ENCODE measurements at places on chromosomes 12 and 14.
A peak's percentile ranks its signal among the peaks of the same experiment; 100 is the strongest.

- no peak for DNase-seq
Observed at GRCh38 chr12:9872742-9873141, 3.6 kb upstream of the CLEC2B start.

DNA sequence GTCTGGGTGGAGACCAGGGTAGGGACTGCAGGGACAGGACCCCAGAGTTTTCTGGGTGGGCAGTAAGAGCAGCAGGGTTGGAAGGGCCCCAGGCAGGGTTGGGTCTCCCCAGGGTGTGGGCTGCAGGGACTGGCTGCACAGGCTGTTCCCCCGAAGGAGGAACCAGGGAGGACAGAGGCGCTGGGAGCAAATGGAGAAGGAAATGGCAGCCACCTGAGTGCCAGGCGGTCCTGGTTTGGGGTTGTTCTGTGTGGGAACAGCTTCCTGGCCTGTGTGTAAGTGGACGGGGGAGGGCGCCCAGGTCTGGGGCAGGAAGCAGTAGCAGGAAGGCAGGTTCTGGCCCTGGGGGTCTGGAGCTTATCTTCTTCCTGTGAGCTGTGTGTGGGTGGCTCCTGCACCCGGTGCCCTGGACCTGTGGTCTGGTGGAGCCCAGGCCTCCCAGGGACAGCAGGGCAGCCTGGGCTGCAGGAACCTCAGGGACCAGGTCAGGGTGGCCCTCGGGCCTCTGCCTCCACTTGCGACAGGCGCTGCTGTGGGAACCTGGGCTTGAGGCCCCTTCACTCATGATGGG lies 372.8 kb downstream of the TMEM121 start:
- DNase-seq, result no peak

DNA sequence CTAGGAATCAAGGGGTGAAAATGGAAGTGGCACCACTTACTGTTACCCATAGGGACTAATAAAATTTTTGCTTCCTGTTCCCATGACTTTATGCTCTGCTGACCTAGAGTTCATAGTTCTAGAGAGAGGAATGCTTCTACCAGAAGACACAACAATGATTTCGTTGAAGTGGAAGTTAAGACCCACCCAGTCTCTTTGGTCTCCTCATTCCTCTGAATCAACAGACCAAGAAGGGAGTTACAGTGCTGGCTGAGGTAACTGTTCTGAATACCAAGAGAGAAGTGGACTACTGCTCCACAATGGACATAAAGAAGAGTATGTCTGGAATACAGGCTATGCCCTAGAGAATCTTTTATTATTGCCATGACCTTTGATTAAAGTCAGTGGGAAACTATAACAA lies 23.5 kb upstream of the DYRK2 start:
- DNase-seq, result no peak

GRCh38 chr12:117111386-117111785 lies 12.2 kb upstream of the TESC start:
- DNase-seq, result no peak

GRCh38 chr12:53051881-53052412 lies 2.1 kb downstream of the TNS2 start:
- DNase-seq, result no peak

- DNase-seq, result no peak
Observed at GRCh38 chr12:132429602-132429945, 60.4 kb upstream of the FBRSL1 start.

GRCh38 chr14:32137892-32138291 lies 60.8 kb downstream of the ARHGAP5 start:
- no peak for DNase-seq

DNA sequence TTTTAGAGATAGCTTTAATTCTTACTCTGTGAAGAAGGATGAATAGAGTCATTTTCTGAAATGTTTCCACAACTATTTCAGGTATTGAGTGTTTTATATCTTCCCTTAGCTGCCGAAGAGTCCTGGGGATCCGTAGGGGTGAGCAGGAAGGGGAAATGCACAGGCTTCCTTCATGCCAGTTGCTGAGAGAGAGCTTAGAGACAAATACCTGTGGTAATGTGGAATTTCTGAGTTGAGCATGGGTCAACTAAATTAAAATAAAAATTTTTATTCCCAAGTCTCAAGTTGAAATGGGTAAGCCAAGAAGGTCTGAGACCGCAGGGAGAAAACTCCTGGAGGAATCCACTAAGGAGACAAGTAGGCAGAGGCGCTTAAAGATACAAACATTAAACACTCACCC lies 185.7 kb downstream of the DAD1 start:
- no peak for DNase-seq

- no peak for DNase-seq
Observed at GRCh38 chr14:94244182-94244581, 48.9 kb downstream of the SERPINA10 start.

DNA sequence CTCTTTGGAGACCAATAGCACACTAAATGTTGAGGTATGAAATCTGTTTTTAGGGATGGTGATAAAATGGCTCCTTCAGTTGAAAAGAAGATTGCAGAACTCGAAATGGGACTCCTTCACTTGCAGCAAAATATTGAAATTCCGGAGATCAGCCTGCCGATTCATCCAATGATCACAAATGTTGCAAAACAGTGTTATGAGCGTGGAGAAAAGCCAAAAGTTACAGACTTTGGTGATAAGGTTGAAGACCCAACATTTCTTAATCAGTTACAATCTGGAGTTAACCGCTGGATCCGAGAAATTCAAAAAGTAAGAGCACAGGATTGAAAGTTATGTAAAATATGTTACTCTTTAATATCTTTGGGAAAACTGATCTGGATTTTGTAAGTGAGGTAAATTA lies 15.3 kb downstream of the DYNC1H1 start:
- DNase-seq, result no peak

DNA sequence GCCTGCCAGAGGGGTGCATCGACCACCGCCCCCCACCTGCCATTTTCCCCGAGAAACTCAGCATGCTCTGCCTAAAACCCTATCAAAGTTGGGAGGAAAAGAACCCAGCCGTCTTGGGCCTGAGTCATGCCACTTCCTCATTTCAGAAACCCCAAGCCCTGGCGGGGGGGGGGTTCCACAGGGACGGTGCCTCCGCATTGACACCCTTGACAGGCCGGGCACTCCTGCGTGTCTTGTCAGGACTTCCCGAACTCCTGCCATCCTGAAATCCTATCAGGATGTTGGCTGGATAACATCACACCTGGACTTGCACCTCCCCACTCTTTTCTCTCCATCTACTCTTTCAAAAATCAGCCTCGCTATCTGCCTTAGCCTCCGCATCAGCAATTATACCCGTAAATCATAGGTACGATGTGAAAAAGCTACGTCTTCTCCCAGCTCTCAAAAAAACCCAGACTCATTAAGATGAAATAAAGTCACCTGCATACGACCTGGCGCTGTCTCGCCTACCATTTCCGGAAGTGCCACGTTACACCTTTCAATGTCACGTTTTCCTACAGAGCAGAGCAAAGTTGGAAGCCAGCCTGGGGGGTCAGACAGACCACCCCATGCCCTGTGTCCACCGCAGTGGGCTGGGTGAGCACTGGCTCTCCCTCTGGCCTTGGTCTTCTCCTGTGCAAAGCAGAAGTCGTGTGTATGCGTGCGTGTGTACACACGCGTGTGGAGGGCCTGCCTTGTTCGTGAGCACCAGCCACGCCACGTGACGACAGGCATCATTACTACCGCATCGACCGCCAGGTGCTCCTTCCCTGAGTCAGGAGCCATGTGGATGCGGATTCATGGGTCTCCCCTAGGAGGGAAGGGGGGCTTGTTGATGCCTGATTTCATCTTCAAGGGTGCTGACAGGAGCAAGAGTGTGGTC lies 96.7 kb downstream of the RFLNA start:
- peak; percentile 96 for DNase-seq

GRCh38 chr14:56687123-56687522 lies 107.5 kb downstream of the TMEM260 start:
- DNase-seq, result no peak

- no peak for DNase-seq
Observed at GRCh38 chr14:69850086-69850735, 29.0 kb upstream of the SMOC1 start.
